ENCODE measurements at places on chromosomes 7 and 10.

DNA sequence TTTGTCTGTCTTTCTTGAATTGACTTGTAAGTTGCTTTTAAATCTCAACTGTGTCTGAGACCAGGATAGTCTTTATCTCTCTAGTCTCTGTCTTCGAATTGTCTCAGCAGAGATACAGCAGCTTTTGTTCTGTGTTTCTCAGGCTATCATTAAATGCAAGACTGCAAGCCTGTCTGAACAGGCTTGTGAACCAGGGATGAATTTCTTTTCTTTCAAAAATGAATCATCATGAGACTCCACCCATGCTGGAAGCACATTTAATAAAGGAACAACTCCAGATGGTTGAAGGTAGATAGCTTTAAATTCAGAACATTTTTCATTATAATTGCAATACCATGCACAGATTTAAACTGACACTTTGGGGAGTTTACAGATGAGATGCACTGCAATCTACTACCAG, 155.9 kb downstream of the SEC23IP start:
- DNase-seq, result no peak

GRCh38 chr7:70807650-70808049, 324.3 kb upstream of the GALNT17 start:
- DNase-seq, result no peak

GRCh38 chr10:124992462-124993344, 50.8 kb downstream of the ZRANB1 start:
- DNase-seq, result no peak

DNA sequence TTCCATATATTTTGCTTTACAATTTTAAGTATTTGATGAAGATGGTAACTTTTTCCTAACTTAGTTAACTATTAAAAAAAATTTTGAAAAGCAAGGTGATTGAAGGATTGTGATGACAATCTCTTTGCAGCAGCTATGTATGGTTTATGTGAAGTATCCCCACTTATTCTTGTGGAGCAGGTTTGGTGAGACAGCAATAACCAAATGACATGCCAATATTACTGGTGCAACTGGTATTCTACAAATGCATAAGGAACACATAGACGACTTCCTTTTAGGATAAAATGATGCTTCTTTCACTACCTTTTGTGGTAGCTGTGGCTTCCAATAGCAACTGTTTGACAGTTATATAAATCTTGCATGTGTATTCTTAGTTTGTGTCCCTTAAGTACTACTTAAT, 465.3 kb downstream of the PLXDC2 start:
- DNase-seq, result no peak

- no peak for DNase-seq
Observed at GRCh38 chr10:92593619-92594588, 974 bp downstream of the KIF11 start.

DNA sequence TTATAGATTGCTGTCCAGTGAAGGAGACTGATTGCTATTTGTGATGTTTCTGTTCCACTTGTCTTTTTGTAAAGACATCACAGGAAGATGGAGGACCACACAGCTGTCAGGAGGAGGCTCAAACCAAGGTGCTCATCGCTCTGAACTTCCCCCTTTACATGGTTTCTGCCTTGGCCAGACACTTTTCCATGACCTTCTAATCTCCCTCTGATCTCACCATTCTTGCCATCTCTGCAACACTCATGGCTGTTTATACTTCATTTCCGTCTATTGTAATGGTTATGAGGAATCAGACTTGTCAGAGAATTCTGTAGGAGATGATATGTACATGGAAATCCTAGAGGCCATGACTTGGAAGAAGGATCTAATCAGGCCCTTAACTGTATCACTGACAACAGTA, 1.7 kb upstream of the TAS2R5 start:
- no peak for DNase-seq

DNA sequence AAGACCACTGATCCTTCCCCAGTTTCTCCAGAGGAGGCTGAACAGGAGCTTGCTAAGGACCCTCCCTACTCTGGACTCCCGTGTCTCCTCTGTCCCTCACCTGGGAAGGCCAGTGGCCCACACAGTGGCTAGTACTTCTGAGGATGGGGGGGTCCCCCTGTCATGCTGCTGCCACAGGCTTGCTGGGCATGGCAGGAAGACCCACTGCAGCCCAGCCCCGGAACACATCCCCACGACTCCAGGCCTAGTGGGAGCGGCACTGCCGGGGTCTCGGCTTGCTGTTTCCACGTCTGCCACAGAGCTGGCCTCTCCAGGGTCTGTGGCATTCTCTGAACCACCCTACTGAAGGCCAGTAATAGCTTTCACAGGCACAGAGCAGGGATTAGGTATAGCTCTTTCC, 25.9 kb upstream of the NPFFR1 start:
- no peak for DNase-seq

- no peak for DNase-seq
Observed at GRCh38 chr7:78765943-78766729, 687.3 kb downstream of the MAGI2 start.

DNA sequence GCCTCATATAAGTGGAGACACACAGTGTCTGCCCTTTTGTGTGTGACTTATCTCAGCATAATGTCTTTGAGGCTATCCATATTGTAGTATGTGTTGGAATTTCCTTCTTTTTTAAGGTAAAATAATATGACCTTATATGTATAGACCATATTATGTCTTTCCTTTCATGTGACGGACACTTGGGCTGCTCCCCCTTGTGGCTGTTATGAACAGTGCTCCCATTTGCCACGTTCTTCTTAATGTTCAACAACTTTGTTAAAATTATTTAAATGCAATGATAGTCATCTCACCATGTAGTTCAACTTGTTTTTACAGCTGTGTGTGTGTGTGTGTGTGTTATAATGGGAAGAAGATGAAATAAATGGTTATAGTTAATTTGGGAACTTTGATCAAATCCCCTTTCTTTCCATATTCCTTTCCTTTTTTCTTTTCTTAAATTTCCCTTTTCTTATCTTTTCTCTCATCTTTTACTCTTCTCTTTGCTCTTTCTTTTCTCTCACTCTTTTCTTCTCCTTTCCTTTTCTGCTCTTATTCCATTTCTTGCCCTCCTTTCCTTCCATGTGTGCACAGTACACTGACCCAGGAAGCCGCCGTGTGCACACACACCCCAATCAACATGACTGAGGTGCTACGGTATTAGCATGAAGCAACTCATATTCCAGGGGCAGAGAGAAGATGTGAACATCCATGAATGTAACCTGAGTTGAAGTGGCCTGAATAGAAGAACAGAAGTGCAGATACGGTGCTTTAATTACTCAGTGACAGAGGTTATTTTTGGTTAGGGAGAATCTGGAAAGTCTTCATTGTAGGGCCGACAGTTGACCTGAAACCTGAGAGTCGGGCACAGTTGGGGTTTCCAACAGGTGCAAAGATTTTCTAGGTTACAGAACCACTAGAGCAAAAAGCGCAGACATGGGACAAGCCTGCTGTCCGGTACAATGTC, 596.6 kb downstream of the SDK1 start:
- peak; percentile 5 for DNase-seq

- DNase-seq, result no peak
Observed at GRCh38 chr10:121864168-121864567, 63.7 kb downstream of the ATE1 start.

DNA sequence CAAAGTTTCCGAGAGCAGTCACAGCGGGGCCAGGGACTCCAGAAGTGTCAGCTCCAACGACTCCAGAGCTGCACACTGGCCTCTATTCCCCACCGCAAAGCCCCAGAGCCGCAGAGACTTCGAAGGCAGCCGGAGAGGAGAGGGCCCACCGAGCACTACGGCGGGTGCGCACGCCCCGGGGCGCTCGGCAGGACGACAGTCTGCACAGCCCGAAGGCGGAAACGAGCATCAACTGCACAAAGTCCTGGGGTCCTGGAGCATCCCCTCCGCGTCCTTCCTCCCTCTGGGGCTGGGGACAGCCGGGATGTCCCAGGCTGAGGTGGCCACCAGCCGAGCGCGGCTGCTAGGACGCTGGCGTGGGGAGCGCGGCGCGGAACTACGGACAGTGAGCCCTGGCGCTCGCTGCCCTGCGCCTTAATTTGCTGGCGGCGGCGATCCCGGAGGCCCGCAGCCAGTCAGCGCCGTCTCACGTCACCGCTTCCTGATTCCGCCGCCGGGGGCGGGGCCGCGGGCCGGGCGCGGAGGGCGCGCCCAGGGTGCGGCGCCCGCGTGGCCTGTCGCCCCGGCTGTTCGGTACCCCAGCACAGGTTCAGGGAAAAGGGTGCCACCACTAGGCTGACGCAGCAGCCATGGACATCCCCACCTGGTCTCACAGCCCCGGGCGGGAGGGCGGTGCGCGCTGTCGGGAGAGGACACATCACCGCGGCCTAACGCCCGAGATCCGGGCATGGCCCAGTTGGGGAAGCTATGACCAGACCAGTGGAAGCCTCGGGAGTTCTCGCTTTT, at the start of gene TBX20:
TSS of gene TBX20 (minus strand) at position 391 of the 786 bp plus-strand sequence. CDS start 480 bp downstream, outside the sequence.
- DNase-seq, result peak; percentile 29

DNA sequence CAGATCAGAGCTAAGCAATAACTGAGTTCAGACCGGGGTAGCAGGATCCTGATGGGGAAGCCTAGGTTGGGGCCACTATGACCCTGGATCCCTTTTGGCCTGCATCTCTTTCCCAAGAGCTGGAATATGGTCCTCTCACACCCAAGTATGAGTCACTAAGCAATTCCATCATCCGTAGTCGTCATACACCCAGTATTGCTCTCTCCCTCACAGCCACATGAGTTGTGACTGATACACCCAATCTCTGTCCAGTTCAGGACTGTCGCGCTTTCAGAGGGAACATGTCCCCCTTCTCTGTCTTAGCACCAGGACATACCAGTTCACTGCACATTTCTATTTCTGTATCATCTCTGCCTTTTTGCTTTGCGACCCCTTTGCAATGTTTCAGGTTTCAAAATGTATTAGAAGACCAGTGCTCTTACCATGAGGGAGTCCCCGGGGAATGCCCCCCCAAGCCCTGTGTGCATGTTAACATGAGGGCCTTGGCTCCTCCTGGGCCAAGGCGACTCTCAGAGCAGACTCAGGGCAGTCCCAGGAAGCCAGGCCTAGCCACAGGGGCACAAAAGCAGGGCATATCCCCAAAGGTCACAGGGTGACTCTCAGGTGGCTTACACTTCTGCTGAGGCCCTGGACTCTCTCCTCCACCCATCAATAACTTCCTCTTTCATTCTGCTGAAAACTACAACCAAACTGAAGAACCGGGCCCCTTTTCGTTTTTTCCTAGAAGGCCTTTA, 75.3 kb upstream of the SAMD8 start:
- peak; percentile 25 for DNase-seq

- no peak for DNase-seq
Observed at GRCh38 chr7:116265881-116266280, 55.5 kb downstream of the TES start.

DNA sequence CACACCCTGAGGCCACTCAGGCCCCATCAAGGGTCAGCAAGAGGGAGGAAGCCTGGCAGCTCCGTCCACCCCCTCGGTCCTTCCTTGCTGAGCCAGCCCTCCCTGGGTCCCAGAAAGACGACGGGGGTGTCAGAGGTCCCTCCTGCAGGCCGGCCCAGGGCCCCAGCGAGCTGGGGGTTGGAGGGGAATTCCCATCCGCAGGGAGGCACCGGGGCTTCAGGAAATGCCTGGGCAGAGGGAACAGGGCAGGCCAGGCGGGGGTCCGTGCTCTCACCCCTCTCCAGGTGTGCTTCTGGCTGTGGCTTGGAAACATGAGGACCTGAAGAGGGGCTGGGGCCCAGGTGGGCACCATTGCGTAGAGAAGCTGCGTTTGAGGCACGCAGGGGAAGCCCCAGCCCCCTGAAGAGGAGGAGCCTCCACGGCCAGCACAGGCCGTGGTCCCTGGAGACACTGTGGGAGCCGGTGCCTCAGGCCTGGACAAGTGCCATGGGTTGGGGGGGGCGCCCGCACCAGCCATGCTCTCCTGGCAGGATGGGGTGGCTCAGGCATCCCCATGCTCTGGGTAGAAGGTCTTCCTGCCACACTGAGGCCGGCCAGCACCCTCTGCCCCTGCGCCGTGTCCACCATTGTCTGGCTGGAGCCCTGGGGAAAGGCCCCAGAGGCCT, 66.7 kb downstream of the PDGFA start:
- DNase-seq, result no peak

GRCh38 chr10:130127364-130128061, 8.7 kb upstream of the GLRX3 start:
- no peak for DNase-seq

- DNase-seq, result no peak
Observed at GRCh38 chr7:106599343-106599698, 61.6 kb downstream of the CCDC71L start.

- DNase-seq, result no peak
Observed at GRCh38 chr10:72126184-72126871, 38.0 kb upstream of the SPOCK2 start.

DNA sequence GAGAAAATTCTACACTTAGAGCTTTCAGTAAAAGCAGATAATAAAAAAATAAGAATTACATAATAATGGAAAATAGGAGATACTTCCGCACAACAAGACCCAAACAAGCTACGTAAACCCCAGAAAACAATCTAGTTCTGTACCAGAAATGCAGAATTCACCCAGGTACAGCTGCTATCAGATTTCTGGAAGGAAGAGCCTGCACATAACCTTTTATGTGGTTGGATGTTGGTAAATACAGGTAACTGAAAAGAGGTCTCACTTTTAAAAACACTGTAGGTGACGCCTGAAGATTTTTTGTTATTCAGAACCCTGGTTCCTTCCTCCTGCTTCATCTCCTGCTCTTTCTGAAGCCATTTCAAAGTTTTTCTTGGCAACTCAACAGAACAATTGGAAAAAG, 29.9 kb downstream of the PANK1 start:
- DNase-seq, result no peak

DNA sequence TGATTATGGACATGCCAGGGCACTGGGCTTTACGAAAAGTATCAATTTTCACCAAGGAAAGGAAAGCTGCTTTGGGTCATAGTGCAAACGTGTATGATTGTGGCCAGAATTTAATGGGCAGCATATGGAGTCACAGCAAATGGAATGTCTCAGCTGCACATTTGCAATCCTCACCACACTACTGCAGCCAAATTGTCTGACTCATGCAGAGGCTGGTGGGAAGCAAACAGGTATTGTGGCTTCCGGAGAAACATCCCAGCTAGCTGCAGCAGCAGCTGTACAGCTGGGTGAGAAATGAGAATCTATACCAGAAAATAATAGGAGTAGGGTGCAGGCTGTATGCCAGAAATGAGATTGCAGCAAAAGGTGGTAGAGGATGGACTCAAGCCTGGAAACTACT, 374.7 kb upstream of the VWC2 start:
- no peak for DNase-seq

DNA sequence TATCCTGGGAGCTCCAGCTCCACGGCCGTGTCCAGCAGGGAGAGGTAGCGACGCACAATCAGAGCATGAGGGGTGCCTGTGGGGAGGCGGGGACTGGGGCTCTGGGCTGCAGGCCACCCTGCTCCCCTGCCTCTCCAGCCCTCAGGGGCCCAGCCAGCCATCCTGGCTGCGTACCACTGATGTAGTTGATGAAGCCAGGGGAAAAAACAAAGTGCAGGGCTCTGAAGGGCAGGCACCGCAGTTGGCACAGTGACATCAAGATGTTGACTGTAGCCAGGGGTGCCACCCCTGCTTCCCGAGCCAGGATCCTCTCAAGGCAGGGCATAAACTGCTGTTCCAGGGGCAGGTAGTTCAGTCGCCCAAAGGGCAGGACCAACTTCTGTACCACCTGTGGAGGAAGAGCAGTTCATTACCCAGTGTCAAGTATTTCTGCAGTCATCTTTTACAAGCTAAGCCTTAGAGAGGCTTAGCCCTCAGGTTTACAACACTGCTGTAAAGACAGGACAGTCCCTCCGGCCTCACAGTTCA, 2.8 kb downstream of the FASTK start:
- no peak for DNase-seq

GRCh38 chr10:104109908-104110662, 11.9 kb upstream of the SFR1 start:
- no peak for DNase-seq
